ENCODE measurements at places on chromosomes 7 and 10. TPM values are rescaled to one million over a fixed set of nuclear protein-coding genes. Genes with fewer than 3 reads are reported as not detected.

DNA sequence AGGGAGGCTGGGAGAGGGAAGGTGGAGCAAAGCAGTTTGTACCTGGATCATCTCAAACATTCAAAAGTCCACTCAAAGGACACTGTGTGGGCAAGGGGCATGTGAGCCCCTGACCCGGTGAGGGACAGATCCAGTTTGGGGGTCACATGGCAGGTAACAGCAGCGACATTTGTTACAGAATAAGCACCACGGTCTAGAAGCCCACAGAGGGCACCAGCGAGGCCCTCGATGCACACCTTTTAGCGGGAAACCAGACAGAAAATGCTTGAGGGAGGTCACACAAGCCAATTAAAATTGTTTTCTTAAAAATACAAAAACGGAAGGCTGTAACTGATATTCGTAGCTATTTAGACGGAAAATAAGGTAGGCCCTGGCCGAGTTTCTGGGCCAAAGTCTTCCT, 144.4 kb downstream of the ZMYND11 start:
- DNase-seq: no peak

Gene TES
- total RNA-seq: 514 TPM

GRCh38 chr7:158546626-158547025, 41.0 kb downstream of the PTPRN2 start:
- no peak for DNase-seq

- no peak for DNase-seq
Measured at GRCh38 chr10:25178411-25178810, 3.6 kb downstream of the GPR158 start.

DNA sequence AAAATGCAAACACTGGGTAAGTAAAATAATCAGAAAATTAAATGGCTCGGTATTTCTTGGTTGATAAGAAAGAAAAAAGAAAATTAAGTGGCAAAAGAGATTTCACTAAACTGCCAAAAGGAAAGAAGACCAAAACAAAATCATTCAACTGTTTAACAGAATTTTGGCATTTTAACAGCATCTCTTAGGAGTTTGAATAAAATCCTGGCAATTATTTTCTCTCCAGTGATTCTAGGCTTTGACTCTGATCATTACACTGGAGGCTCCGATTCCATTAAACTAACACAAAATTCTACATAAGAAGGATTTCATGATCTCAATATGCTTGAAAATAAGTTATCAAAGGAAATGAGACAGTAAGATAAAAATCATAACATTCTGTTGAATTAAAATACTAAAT, 62.3 kb downstream of the ARHGAP21 start:
- no peak for DNase-seq

Gene UFSP1
- total RNA-seq: 3.0 TPM

DNA sequence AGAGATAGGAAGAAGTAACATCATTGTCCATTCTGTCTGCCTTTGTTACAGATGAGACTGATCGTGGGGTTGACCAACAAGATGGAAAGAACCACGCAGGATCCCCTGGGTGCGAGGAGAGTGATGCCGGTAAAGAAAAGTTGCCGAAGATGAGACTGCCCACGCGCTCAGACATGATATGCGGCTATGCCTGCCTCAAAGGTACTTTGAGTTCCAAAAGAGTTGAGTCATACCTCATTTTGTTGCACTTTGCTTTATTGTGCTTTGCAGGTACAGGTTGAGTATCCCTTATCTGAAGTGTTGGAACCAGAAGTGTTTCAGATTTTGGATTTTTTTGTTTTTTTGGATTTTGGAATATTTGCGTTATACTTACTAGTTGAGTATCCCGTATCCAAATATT, 12.2 kb upstream of the CLCN1 start:
- DNase-seq: no peak

Gene IFIT1B
- not detected for total RNA-seq

Gene ELN
- 33.2 TPM for total RNA-seq

GRCh38 chr10:104488439-104488832, 134.8 kb downstream of the CFAP58 start:
- no peak for DNase-seq

Gene NACAD
- total RNA-seq: 3.2 TPM

- no peak for DNase-seq
Measured at GRCh38 chr7:102069931-102070629, 216.6 kb upstream of the SH2B2 start.

DNA sequence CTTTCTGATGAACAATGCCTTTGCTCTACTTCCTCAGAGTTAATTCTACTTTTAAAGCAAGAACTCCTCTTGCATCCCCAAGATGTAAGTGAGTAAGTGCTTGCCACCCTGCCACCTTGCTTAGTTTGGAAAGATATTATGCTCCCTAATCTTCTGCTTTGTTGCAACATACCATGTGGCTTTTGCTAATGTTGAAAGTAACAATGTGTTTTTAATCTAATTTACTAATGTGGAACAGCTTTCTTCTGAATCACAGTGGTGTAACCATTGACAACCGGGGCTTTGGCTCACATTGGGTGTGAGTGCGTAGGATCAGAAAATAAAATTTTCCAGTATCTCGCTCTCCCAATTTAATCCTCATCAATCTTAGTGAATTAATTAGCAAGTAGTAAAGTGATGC, 254.1 kb upstream of the PTER start:
- no peak for DNase-seq

- DNase-seq: no peak
Measured at GRCh38 chr10:79116368-79116767, 47.6 kb downstream of the ZMIZ1 start.

Measured in sigmoid colon (tissue), 7 donors.